ENCODE measurements at places on chromosomes 1 and 21.

- DNase-seq = no peak
Measured at GRCh38 chr1:63794939-63795378, 21.1 kb downstream of the ROR1 start.

DNA sequence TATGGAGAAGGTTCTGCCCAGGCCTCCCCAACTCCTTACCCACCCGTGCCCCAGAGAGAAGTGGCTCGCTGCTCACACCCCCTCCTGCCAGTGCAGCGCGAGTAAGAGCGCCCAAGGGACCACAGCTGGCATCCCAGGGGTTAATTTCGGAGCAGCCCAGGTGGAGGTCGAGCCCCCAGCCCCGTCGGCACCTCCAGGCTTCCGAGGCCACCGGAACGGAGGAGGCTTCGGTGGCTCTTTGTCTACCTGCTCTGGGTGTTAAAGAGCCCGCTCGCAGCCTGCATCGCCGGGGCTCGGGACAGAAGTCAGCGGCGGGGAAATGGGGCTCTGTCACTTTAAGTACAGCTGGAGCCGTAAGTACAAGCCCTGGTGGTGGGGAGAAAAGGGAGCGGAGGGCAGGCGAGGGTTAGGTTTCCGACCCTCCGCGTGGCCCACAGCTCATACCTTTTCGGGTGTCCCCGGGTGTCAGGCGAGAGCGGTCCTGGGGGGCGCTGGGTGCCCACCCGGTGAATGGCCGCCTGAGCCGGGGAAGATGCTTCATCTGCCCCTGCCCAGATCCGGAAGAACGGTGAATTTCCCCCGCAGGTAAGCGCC, 89.4 kb upstream of the IPO9 start:
- no peak for DNase-seq

- no peak for DNase-seq
Measured at GRCh38 chr21:27407271-27407670, 440.4 kb upstream of the ADAMTS5 start.

DNA sequence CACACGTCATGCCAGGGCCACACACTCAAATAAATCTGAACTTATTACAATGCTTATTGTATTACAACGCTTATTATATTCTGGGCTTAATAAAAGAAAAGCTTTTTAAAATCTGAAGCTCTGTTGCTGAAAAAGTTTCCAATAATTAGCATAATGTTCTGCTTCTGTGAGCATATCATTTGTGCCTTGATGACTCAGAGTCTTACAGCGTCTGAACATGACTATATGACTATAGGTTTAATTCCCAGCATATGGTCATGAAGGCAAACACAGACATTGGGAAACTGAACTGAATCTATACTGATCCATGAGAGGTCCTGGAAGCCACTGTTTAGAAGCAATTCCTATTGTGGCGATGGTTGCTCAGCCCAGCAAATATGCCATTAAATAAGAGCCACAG, 66.3 kb downstream of the SIM2 start:
- DNase-seq = no peak

- no peak for DNase-seq
Measured at GRCh38 chr1:62260688-62261087, 58.5 kb downstream of the KANK4 start.

GRCh38 chr1:26275580-26276431, 4.1 kb upstream of the SH3BGRL3 start:
- no peak for DNase-seq

- no peak for DNase-seq
Measured at GRCh38 chr1:193699261-193699660, 512.8 kb upstream of the B3GALT2 start.

DNA sequence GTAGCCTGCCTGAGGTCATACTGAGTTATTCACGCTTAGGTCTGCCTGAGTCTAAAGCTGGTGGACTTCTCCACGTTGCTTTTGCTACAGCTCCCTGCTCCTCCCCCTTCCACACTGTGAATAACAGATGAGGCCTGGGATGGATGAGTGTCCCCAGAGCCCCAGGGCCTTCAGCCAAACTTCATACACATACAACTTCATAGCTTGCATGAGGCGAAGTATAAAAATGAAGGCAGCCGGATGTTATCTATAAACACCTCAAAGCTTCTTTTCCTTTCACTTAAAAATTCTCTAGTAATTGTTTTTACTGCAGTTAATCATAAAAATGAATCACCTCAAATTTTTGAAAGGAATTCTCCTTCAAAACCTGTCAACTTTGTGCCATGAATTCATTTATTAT, 70.2 kb downstream of the DAB1 start:
- DNase-seq = no peak

GRCh38 chr21:32367158-32367557, 25.7 kb downstream of the URB1 start:
- DNase-seq = no peak
